Activated naive CD8-positive, alpha-beta T cell treated with anti-CD3 and anti-CD28 coated beads for 36 hours (primary cell): ENCODE measurements at places on chromosomes 2 and 18.

DNA sequence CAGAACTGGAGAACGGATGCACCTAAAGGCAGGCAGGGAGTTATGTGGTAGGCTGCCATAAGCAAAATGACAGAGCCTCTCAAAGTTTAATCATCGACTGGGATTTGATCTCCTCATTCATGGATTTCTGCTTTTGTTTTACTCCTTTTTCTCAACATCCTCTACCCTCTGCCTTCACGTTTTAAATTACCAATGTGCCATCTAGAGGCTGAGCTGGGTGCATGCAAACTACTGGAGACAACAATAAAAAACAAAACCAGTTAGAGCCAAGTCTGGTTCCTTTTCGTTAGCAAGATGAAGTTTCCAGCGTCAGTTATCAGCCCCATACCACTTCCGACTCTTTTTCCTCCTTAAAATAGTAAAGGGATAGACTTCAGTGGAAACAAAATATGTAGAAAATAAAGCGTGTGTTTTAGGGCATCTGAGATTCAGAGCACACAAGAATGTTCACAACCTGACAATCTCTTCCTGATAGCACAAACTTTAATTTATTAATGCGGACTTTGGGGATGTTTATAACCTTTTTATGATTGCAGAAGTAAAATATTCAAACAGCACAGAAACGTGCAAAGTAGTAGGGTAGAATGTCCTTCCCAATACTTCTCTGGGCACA lies 117.0 kb downstream of the LAMA1 start:
- no peak for DNase-seq

- DNase-seq: no peak
These were observed 8.9 kb downstream of the PDCL3 start for GRCh38 chr2:100571668-100572067.

DNA sequence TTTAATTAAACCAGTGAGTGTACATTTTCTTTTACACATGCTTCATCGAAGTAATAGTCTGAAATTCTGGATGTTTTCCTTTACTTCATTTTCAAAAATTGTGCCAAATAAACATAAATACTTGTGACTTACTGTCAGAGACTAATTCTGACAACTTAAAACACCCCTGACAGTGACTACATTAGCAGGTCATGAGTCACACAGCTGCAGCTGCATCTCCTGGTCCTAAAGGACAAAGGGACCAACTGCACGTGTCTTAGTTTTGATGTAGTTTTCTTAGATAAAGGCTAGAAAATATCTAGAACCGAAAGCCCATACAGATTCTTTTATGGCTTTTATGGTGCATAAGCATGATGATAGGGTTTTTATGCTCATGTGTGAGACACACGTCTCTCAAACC lies 29.6 kb upstream of the DSC3 start:
- DNase-seq: no peak

DNA sequence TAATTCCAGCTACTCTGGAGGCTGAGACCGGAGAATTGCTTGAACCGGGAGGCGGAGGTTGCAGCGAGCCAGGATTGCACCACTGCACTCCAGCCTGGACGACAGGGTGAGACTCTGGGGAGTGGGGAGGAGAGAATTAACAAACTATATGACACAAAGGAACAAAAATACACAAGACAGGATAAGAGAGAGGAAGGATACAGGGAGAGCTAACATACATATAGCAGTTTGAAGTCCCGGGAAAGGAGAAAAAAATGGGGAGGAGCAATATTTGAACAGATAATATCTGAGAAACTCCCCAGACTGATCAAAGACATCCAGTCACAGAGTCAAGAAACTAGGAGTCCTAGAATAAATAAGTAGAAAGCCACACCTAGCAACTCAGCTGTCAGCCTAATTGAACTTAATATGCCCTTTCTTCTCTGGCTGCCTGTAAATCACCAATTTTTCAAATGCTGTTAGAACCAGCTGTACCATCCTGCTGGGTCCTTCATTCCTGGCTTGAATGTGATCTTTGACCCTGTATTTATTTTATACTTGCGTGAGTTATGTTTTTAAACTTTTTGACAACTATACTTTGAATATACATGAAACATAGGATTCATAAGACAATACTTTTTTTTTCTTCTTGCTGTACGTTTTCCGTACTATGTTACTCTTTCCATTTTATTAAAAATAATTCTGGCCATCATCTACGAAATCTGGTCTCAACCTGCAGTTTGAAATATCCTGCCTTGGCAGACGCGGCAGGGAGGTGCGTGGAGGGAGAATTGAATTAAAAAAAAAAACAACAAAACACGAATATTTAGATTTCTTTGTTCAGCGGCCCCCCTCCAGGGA lies 876 bp upstream of the CYP27A1 start:
- DNase-seq: no peak

DNA sequence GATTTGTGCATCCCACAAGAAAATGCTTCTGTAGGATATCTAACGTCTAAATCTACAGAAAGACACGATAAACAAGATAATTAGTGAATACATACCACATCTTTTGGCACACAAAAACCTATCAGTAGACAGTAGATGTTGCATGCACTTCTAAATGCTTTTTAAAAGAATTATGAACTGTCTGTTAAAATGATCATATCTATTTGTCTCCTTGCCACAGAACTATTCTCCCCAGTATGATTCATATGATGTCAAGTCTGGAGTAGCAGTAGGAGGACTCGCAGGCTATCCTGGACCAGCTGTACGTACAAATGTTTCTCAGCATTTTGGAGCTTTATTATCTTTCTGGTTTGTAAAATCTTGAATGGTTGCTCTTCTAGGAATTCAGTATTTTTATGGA lies 12.7 kb downstream of the COL3A1 start:
- DNase-seq: no peak

DNA sequence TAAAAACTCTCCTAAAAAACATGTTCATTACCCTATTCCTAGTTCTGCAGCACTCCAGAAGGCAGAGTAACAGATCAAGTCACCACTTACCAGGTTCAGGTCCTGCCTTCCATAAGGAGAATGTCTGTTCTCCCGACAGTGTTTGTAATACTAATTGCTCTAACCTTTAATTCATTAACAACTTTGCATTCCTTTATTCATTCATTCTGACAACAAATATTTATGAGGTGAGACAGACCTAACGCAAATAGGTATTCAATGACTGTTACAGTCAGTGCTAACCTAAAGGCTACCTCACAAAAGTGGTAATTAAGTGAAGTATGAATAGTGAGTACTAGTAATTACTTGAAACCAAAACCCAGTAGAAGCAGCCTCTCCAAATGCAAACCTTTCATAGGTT lies 224.0 kb downstream of the AFF3 start:
- DNase-seq: no peak

DNA sequence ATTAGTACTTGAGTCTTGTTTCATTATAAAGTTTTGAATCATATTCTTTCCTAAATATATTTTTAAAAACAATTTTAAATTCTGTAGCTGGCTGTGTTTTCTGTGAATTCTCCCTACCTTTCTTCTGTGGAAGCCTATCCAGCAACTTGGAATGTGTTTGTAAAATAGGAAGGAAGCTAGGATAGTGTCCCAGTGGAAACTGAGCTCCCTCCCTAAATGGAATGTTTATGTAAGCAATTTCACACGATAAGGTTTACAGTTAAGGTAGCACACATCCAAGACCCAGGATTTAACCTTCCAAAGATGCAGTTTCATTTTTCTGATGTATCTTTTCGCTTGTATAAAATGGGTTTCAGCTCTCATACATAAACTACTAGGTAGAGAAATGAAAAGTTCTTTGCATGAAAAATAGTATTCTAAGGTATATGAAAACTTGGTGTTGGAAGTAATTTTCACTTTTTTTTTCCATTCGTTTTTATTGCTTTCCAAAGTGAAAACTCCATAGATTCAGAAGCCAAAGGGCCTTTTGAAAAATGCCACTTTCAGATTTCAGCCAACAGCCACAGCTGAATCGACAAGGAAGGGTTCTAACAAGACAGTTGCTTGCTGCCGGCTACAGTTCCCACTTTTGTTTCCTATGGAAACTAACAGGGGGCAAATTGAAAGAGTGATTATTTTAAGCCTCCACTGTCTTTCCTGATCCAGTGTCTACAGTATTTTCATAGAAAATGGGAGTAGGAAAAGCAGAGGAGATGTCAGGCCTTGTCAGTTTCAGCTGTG lies 405.1 kb upstream of the POU3F3 start:
- no peak for DNase-seq
